Foreskin melanocyte (primary cell): ENCODE measurements at places on chromosomes 6 and 20.
A peak's percentile ranks its signal among the peaks of the same experiment; 100 is the strongest.

GRCh38 chr6:105806486-105806920 lies 279.6 kb upstream of the PRDM1 start:
- no peak for DNase-seq

DNA sequence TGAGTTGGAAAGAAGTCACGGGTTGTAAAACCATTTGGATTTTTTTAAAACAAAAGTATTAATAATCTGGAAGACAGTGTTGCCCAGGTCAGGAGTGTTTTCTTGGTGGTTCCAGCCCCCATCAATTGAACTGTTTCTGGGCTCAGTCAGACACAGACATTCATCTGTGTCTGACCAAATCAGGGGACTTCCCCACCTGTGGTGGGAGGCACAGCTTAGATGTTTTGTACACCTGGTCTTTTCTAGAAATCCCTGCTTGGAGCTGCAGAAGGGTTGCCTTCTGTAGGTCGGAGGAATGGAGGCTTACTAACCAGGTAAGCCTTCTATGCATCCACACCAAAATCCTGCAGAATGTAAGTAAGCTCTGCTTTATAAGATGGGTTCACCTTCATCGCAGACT lies 63.6 kb downstream of the CDS2 start:
- no peak for DNase-seq

- DNase-seq: no peak
Measured at GRCh38 chr6:84897988-84898594, 133.7 kb upstream of the TBX18 start.

GRCh38 chr20:38126932-38127621 lies 38.0 kb downstream of the TGM2 start:
- no peak for DNase-seq

DNA sequence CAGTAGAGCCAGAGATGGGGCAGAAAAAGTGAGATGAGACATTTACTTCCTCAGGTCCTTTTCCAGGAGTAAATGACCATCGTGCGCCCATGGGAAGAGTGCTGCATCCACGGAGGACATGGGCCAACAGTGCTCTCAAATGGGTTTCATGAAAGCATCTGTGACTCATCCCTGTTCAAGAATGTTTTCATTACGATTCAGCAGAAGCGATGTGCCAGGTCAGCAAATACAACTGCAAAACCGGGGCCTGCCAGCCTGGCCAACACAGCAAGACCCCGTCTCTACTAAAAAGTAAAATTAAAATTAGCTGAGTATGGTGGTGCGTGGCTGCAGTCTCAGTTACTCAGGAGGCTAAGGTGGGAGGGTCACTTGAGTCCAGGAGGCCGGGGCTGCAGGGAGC lies 125.1 kb downstream of the LY86 start:
- DNase-seq: no peak

GRCh38 chr6:39102821-39103136 lies 12.2 kb downstream of the SAYSD1 start:
- no peak for DNase-seq

- DNase-seq: peak; percentile 71
Measured at GRCh38 chr6:21587179-21587960, 6.2 kb upstream of the SOX4 start.

DNA sequence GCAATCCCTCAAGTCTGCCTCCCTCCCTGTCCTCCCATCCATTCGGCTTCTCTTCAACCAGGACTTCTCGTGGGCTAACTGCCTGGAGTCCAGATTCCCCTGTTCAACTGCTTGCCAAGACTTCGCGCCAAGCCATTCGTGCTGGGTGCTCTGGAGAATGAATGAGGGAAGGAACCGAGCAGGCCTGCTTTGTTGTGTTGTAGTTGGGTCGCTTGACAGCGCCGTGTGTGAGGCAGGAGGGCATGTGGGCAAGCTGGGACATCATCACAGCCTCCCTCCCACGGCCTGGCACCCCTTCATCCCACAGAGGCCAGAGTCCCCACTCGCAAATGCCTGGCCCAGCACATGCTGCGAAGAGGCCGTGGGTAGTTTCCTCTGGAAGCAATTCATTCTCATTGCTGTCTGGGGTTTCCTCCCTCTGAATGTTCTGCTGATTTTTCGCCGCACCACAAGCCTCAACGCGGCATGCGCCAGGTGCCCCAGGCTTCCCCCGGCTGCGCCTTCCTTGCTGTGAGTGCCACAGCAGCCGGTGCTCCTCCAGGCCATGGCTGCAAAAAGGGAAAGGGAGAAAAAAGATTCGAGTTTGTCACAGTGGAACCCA lies 336.0 kb downstream of the QKI start:
- no peak for DNase-seq

DNA sequence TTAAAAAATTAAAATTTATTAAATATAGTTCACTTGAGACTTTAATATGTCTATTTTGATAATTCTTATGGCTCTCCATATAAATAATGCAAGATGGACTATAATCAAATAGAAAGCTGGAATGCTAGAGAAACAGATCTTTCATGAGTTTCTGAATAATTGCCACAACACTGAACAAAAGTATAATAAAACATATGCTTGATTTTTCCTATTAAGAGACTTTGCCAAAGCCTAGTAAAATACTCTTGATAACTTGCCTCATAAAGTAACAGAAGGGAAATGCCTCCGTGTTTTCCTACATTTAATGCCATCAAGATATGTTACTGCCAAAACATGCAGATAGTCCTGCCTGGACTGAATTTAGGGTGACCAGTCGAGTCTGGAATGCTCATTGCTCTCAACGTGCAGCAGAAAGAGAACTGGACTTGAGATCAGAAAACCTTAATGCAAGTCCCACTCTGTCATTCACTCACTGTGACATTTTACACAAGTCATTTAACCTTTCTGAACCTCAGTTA lies 153.2 kb downstream of the AIG1 start:
- DNase-seq: no peak

DNA sequence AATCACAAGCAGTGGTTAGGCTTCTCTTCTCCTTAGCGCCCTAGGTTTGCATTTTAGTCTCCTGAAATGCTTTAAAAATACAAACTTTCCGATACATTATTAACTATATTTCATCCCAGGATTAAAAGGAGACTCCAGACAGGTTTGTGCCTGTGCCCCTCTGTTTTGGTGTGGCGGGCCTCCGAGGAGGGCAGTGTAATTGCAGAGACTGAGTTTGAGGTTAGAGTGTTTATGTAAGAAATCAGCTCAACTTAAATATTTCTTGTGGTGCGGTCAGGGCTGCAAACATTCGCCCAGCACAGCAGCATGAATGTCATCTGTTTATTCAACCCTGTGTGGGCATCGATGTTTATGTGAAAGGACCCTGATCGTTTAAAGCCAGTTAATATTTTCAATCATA lies 130.4 kb upstream of the AKAP12 start:
- DNase-seq: no peak

DNA sequence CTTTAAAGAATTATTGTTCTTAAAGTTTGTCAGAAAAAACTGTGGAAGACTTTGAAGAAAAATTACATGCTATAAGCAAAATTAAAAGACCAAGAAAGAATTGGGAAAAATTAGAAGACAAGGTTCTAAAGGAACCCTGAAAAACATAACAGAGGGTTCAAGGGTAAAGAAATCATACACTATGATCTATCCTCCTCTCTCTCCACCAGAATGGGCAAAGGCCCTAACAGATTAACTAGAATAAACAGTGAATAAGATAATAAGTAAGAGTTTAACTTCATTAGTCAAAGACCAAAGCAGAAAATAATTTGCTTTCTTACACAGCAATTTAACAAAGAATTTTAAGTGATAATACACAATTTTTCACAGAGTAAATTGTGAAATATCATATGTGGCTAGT lies 201.2 kb upstream of the PDE10A start:
- no peak for DNase-seq

DNA sequence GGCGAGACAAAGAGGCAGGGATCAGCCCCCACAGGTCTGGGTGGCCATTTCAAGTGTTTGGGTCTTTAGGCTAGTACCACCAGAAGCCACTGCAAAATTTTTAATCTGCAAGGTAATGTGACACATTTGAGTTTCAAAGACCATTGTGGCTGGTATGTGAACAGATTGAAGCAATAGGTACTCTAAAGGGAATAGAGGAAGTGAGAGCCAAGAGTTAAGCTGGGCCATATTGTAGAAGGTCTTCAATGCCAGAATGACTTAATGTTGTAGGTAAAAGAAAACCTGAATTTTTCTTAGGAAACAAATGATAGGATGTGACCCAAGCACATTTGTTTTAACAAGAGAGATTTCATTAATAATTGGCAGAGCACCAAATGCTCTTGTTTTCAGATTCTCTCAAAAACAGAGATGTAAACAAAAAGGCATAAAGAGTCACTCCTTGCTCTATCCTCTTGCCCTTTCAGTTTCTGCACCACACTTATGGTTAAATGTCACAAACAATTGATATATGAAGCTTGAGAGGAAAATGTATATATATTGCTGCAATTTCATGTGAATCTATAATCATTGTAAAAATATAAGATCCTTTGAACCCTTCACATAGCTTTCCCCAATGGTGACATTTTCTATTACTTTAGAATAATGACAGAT lies 307.1 kb upstream of the PLN start:
- no peak for DNase-seq

DNA sequence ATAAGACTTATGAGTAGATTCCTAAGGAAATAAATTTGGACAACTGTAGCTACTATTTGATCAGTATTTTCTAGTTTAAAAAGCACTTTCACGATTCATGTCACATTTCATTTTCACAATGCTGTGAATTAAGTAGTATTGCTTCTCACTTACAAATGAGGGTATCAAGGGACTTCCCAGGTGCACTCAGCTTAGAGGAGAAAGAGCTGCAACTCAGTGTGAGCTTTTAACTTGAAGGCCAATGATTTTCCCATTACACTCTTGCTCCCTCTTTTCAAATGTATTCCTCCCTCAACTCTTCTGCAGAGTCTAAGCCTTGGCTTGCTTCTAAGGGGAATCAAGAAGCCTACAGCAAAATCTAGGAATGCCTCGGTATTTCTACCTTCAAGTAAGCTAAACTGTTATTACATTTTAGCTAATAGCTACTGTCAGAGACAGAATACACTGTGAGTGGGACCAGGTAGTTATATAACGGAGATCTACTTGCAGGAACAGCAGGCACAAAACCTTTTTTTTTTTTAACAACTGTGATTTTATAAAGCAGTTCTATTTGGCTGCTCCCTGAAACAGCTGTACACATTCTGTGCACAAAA lies 339.0 kb downstream of the SYNE1 start:
- no peak for DNase-seq

- DNase-seq: no peak
Measured at GRCh38 chr20:56722042-56722441, 92.9 kb downstream of the TFAP2C start.

GRCh38 chr6:34312259-34312658 lies 63.5 kb upstream of the SMIM29 start:
- DNase-seq: no peak

- no peak for DNase-seq
Measured at GRCh38 chr20:34268851-34269636, 27.8 kb downstream of the ASIP start.

GRCh38 chr20:5141615-5142014 lies 14.8 kb downstream of the CDS2 start:
- no peak for DNase-seq
